GF-D8 (cell line): ENCODE measurements at places on chromosomes 1 and 21.

- DNase-seq, result no peak
Measured at GRCh38 chr1:173893611-173894010, 23.5 kb downstream of the SERPINC1 start.

- DNase-seq, result no peak
Measured at GRCh38 chr1:117599286-117600221, 6.3 kb upstream of the TENT5C start.

- DNase-seq, result peak; percentile 59
Measured at GRCh38 chr1:39102537-39103327, 76.6 kb downstream of the NDUFS5 start.

DNA sequence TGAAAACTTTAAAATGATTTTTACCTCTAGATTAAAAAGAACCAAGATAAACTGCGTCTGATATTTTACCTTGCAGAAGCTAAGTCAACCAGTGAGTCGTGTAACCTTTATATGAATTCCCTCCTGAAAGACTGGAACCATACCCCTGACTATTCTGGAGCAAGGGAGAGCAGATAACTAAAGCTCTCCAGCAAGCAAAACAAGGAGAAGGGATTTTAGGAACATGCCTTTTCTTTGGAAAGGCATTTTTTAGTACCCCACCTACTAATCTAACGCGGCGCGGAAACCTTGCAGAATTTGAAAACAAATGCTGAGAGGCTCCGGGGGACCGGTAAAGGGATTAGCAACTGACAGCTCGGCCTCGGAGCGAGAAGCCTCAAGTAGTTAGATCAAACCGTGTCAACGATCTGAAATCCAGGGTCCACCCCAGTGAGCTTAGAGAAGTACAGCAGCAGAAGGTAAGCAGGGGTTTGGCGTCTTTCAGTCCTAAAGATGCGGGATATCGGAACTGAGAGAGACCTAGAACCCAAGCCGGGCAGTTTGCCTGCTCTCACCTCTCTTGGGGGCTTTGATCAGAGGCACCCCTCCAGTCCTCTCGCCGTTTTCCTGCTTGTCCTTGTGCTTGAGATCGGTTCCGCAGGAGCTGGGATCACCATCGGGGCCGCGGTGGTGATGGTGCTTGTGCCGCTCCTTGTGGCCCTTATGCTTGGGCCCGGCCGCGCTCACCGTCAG, 954 bp downstream of the RSBN1 start:
- DNase-seq, result no peak

DNA sequence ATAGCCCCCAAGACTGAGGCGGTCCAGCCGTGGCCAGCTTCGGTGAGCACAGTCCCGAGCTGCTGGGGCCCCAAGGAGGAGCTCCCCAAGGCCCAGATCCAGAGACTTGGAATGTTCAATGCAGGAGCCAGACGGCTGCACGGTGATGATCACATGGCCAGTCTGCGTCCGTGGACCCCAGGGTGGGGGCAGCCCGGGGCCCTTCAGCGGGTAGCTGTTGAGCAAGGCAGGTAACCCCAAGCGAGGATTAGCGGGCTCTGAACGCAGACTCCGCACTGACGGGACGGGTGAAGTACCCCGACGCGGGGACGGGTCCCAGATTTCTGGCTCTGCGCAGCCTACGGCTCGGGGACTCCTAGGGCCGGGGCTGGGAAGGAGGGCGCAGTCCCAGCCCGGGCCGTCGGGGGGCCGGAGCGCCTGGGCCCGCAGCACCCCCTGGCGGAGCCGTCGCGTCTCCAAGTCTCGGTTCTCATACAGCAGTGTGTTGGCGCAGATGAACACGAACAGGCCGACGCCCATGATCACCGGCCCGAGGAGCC, 2.7 kb downstream of the TMEM200B start:
- no peak for DNase-seq

GRCh38 chr1:193144999-193145398, 23.2 kb downstream of the CDC73 start:
- no peak for DNase-seq

DNA sequence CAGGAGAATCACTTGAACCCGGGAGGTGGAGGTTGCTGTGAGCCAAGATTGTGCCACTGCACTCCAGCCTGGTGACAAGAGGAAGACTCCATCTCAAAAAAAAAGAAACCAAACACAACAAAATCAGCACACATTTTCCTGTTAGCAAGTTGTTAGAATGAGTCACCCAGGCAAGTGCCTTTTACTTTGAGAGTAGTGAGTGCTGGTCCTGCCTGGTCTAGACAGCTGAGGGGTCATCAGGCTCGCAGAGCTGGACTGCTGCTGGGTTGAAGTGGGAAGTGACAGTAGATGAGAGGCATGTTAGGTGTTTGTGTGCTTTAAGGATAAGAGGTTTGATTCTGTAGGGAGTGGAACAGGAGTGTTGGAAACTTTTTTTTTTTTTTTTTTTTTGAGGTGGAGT, 31.9 kb downstream of the GNPAT start:
- DNase-seq, result no peak

DNA sequence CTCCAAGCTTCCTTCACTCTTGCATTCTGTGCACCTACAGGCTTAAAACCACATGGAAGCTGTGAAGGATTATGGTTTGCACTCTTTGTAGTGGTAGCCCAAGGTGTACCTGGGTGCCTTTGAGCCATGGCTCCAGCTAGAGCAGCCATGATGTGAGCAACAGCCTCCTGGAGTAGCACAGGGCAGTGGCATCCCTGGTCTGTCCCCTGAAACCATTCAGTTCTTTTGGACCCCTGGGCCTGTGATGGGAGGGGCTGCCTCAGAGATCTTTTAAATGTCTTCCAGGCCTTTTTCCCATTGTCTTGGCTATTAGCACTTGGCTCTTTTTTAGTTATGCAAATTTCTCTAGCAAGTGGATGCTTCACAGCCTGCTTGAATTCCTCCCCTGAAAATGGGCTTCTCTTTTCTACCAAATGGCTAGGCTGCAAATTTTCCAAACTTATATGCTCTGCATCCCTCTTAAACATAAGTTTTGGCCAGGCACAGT, 47.4 kb downstream of the CLCA4 start:
- DNase-seq, result no peak

GRCh38 chr1:12015001-12015491, 4.3 kb upstream of the MIIP start:
- no peak for DNase-seq

GRCh38 chr1:159920651-159921050, 4.7 kb downstream of the TAGLN2 start:
- DNase-seq, result no peak

GRCh38 chr1:21100481-21100921, 76.2 kb downstream of the EIF4G3 start:
- DNase-seq, result peak; percentile 96

DNA sequence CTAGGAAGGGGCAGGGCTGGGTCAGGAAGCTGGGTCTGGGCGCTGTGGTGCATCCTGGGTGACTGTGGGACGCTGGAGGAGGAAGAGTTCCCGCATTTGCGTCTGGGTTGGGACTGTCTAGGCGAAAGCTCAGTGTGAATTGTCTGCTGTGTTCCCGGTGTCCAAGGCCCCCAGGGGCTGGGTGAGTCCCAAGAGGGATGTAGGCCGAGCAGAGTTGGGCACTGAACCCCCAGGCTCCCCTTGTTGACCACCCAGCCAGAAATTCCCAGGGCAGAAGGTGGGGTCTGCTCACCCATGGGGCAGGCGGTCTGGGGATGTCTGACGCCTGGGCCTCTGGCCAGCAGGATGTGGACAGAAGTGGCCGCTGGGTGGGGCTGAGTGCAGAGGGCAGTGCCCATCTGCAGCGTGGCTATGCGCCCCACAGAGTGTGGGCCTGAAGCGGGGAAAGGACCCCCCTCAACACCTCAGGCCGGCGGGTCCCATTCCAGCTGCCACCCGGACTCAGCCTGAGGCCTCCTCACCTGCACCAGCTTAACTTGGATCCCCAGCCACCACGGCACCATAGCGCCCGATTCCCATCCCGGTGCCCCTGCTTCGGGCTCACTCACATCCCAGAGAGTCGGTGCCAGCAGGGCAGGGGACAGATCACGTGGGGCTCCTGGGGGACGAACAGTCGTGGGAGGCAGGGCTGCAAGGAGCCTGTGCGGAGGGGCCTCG, 37.0 kb upstream of the POFUT2 start:
- no peak for DNase-seq

DNA sequence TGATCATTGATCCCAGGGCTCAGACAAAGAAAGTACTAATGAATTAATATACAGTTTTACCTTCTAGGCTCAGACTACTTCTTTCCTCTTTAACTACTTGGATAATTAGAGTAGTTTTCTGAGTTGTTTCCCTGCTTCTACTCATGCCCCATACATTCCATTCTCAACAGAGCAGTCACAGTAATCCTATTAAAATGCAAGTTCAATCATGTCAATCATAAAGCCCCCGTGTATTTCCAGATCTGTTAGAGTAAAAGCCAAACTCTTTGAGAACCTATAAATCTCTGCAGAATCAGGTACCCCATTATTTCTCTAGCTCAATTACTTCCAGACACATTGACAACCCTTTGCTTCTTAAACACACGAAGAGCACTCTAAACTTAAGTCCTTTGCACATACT, 242.1 kb upstream of the PRMT6 start:
- no peak for DNase-seq

DNA sequence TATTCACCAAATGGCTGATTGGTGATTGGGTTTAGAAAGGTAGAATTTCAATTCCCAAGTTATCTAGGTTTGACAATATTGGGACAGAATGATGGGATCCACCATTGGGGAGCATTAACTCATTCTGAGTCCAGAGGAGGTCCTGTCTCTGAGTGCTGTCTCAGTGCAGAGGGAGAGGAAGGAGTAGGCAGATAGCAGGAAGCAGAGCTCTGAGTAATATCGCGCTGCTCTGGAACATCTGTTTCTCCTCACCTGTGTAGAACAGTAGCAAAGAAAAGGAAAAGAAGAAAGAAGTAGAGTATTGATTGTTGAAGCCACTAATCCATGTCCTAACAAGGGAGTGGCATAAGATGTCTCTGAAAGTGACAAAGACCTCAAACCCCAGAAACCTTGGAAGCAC, 1657.8 kb downstream of the MRPL39 start:
- DNase-seq, result no peak

GRCh38 chr1:236767276-236767675, 27.8 kb upstream of the MTR start:
- DNase-seq, result no peak

GRCh38 chr1:201212461-201213055, 21.9 kb downstream of the IGFN1 start:
- no peak for DNase-seq

GRCh38 chr1:214425716-214426425, 125.5 kb downstream of the PTPN14 start:
- no peak for DNase-seq

GRCh38 chr1:78665809-78666208, 16.2 kb downstream of the IFI44 start:
- no peak for DNase-seq

- DNase-seq, result no peak
Measured at GRCh38 chr1:215824245-215824644, 257.1 kb downstream of the KCTD3 start.

- no peak for DNase-seq
Measured at GRCh38 chr1:59845091-59845490, 30.3 kb downstream of the HOOK1 start.

DNA sequence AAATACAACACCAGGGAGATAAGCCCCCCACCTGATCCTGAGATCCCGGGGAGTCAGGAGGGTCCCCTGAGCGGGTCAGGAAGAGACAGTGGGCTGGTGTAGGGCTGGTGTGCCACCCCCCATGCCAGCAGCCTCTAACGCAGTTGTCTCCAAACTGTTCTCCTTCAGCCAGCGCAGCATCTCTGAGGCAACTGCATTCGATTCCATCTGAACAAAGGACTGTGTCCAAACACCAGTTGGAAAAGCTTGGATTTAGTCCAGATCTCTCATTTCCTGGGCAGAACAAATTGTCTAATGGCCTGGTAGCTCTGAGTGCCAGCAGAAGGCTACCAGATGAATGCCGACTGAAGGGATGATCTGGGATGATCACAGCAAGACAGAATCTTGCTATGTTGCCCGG, 44.1 kb upstream of the EIF4G3 start:
- no peak for DNase-seq

- no peak for DNase-seq
Measured at GRCh38 chr1:184482136-184482535, 95.3 kb downstream of the C1orf21 start.

GRCh38 chr1:246789454-246790339, 65.5 kb downstream of the SCCPDH start:
- DNase-seq, result no peak

DNA sequence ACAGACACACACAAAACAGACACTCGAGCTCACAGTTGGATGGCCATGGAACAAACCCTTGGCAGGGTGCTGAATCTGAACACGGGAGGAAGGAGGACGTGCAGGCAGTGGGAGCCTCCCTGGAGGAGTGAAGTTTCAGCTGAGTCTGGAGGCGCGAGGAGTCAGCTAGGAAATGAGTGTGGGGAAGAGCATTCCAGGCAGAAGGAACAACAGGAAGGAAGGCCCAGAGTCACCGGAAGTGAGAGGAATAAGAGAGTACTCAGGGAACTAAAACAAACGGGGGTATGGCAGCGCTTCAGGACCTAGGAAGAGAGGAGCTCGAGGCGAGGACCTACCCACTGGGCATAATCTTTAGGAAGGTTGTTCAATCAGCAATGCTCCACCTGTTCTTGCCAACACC, 137.3 kb downstream of the SYF2 start:
- DNase-seq, result no peak

DNA sequence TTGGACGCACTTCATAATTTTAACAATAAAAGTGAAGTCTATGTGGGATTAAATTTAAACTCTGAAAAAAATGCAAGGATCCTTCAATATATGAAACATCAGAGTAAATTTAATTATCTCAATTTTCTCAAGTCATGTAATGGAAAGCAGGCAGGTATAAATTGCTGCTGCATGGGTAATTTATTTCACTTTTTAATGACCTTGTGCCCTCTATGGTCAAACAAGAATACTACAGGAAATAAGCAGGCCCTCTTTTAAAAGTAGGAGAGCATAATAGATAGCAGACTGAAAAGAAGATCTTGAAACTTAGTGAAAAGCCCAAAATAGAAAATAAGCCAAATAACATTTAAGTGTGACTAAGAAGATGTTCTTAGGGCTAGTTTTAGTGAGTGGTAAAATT, 22.9 kb downstream of the BCAS2 start:
- no peak for DNase-seq
